Right ventricle myocardium superior (tissue), 1 donor: ENCODE measurements at places on chromosomes 7 and 10. TPM values are rescaled to one million over a fixed set of nuclear protein-coding genes. Genes with fewer than 3 reads are reported as not detected.

Gene CC2D2B
- total RNA-seq: 0.13 TPM

Gene HOXA1
- 0.13 TPM for total RNA-seq

Gene DENND2A
- 11.6 TPM for total RNA-seq

Gene CYP2C19
- 0.11 TPM for total RNA-seq

Gene LUC7L2
- total RNA-seq: 45.2 TPM

Gene TMEM178B
- 35.4 TPM for total RNA-seq

Gene GALNT17
- 72.1 TPM for total RNA-seq

Gene GDF2
- total RNA-seq: not detected

Gene CFTR
- 0.86 TPM for total RNA-seq

Gene SLC25A40
- total RNA-seq: 20.8 TPM

Gene ZNF804B
- not detected for total RNA-seq

Gene STMP1
- total RNA-seq: 25.6 TPM

GRCh38 chr10:88974012-88974411 is 16.6 kb upstream of the FAS start:
- no peak for DNase-seq

DNA sequence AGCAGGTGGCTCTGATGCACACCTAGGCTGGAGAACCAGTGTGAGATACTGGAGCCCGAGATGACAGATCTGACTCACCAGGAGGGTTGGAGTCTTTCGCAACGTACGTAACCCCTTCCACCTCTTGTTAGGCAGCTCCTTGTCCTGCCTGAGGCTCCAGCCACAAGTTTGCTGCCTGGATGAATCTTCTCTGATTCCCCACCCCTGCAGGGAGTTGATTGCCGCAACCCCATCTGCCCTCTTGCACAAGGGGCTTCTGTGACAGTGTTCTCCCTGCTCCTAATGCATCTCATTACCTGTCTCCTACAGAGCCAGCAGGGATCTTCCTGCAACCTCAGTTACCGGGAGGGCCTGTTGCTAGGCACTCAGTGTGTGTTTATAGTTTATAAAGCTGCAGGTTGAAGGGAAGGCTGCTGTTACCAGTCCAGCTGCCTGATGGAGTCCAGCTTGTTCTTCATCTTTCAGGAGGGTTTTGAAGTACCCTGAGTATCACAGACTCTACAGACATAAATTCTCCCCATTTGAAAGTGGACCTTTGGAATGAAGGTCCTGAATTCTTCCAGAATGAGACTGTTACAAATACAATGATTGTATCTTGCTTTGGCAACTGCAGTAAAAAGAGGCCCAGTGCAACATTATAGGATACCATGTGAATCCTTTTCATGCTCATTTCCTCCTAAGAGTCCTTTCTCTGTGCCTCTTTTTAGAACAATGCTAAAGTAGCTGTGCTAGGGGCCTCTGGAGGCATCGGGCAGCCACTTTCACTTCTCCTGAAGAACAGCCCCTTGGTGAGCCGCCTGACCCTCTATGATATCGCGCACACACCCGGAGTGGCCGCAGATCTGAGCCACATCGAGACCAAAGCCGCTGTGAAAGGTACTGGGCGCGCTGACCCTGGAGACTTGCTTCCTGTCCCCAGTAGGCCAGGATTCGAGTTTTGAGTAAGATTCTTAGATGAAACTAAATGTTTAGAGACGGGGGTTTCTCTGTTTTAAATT is 6.5 kb downstream of the MDH2 start:
- DNase-seq: no peak

- DNase-seq: peak; percentile 88
These were observed 32.8 kb downstream of the NOD1 start for GRCh38 chr7:30445770-30446169.

DNA sequence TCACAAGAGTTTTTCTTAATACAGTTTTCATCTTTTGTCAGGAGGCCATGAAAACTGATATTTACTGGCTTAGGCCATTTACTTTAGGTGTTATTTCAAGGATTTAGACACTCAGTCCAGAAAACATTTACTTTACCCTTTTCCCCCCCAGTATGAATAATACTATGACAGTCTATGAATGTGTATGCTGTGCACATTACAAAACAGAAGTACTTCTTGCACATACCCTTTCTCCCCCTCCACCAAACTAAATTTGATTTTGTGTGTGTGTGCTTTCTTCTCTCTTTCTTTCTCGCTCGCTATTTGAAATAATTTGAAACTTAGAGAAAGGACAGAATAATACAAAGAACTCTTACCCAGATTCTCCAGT is 41.3 kb downstream of the RBM33 start:
- DNase-seq: no peak

DNA sequence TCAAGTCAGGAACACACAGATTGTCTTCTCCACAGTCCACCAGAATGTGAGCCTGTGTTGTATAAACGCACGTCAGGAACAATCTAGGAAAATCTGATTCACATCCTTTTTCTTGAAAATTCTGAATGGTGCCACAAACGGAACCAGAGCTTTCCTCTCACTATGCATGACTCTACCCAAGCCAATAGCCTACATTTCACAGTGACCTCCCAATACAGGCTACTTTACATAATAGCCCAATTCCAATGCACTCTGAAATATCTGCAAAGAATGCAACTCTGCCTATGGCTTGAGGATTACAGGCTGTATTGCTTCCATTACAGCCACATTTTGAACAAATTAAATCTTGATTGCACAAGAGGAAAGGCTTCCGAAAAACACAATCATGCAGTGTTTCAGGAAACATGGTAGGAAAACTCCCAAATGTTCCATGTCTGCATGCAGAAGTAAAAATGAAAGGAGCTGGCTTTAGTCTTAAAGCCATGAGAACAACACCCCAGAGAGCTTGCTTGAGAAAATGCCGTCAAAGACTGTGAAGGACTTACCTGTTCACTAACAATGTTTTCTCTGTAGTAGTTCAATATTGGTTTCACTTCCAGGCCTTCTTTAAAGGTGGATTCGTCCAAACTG is 113.9 kb downstream of the ITGA8 start:
- no peak for DNase-seq

DNA sequence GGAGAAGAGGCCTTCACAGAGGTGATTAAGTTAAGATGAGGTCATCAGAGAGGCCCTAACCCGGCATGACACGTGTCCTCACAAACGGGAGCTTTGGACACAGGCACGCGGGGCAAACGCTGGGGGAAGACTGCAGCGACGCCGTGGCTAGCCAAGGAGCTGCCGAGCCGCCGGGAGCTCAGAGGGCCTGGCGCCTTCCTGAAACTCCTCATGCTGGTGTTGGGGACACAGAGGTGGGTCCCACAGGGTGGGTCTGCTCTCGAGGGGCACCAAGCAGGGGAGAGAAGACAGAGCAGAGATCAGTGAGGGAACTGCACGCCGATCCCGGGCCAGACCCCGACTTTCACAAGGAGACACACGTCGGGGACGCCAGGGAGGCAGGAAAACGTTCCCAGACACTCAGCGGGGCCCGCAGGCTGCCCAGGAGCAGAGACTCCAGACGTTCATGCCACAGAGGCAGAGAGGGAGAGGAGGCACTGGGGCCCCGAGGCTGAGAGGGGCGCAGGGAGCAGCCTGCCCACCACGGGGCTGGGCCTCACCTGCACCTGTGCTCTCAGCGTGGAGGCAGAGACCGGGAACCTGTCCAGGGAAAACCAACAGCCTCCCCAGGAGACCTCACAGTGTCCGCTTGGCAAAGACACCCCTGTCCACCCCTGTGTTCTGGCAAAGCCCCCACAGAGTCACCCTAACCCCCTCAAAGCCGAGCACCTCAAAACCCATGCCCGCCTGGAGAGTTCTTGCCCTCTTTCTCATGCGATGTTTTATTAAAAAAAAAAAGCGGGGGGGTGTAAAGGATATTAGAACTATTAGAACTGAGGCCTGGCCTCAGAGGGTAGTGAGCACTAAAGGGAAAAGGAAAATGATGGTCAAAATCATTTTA is 103.8 kb downstream of the PDGFA start:
- no peak for DNase-seq

DNA sequence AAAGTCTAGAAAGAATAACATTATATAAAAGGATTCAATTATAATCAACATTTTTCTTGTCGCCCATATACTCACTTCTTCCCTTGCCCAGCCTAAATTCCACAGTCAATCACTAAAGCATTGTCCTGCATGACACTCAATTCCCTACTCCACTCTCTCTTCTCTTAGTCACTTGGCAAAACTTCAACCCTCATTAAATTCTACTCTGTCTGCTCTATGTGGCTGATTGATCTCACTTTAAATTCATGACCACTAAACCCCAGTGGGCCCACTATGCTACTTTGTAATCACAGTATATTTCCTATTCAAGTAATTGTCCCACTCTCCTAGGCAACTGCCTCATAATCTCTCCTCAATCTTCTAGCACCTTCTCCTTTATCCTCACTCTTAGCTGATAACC is 54.1 kb downstream of the MTERF1 start:
- DNase-seq: no peak

DNA sequence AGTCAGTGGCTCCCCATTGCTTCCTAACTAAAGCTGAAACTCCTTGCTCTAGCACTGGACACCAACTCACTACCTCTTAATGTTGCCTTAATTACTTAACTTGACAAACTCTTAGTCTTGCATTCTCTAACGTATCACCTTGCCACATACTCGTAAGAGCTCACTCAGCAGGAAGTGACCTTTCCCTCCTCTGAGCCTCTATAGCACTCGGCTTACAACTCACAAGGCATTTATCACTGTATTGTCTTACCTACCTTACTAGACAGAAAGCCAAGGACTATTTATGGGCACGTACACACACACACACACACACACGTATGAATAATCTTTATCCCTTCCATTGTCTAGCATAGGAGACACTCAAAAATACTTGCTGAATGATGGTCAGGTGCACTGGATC is 21.2 kb downstream of the CEP41 start:
- no peak for DNase-seq

DNA sequence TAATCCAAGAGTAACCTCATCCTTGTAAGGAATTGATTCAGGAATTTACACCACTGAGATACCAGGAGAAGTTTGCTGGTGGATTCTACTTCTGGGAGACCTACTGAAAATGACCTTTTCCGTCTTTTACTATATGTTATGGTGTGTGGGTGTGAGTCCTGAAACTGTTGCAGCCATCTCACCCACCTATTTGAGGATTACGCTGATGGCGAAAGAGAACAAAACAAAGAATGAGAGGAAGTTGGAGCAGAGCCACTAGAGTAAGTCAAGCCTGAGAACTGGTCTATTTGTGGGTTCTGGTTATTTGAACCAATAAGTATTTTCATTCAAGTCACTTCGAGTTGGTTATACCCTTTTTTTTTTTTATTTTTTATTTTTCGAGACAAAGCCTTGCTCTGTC is 12.7 kb upstream of the ABCC2 start:
- DNase-seq: no peak

DNA sequence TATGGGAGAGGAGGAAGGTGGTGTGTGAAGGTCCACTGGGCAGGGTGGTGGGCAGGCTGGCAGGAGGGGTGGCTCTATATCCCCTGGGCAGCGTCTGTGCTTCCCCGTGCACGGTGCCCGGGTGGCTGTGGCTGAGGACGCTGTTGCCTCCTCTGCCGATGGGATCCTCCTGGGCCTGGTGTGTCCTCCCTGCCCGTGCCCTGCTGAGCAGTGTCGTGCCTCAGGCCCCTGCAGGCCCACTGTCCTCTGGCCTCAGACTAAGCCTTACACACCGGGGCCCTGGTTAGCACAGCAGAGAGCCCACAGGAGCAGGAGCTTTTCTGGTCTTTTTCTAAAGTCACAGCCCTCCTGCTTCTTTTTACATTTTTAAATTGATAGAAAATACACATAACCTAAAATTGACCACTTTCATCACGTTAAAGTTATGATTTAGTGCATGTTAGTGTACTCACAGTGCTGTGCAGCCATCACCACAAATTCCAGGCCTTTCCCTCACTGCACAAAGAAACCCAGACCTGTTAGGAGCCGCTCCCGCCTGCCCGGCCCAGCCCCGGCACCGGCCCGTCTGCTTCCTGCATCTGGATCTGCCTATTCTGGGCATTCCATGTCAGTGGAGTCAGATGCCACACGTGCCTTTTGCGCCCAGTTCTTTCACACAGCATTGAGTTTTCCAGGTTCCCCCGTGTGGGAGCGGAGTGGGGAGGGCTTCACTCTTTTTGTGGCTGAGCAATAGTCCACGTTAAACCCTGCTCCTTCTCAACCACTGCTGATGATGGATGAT is 19.4 kb downstream of the PFKFB3 start:
- no peak for DNase-seq

- no peak for DNase-seq
These were observed 23.5 kb downstream of the CPEB3 start for GRCh38 chr10:92267343-92267742.

DNA sequence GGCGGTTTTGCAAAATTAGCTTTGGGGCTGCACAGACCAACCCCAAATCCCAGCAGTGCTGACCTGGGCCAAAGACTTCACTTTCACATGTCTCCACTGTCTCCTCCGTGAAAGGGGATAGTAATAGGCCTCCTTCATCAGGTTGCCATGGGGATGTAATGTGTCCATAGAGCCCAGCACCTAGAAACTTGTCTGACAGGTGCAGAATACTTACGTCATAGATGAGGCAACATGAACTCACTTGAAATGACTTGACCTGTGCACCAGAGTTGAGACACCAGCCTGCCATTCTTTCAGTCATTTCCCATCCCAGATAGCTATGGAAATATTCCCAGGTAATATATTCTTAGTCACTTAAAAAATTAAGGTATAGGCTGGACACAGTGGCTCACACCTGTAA is 94.2 kb downstream of the INSYN2A start:
- no peak for DNase-seq

GRCh38 chr7:3215624-3216585 is 85.1 kb upstream of the SDK1 start:
- DNase-seq: no peak

DNA sequence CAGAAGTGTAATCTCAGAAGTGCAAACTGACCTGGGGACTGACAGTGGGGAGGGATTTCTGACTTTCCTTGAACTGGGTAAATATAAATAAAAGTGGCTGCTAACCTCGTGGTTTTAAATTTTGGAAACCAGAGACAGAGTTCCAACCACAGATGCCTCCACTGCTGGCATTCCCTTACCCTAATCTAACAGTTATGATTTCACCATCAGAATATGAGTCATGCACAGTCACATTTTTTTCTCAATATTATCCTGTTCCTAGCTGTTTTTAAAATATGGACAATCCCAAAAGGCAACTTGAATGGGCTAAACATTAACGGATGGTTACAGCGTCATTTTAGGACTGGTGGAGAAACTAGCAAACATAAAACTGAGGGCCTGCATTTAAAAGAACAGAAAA is 264.3 kb upstream of the INHBA start:
- DNase-seq: no peak

- no peak for DNase-seq
These were observed 4.1 kb downstream of the LBX1 start for GRCh38 chr10:101224910-101225823.

DNA sequence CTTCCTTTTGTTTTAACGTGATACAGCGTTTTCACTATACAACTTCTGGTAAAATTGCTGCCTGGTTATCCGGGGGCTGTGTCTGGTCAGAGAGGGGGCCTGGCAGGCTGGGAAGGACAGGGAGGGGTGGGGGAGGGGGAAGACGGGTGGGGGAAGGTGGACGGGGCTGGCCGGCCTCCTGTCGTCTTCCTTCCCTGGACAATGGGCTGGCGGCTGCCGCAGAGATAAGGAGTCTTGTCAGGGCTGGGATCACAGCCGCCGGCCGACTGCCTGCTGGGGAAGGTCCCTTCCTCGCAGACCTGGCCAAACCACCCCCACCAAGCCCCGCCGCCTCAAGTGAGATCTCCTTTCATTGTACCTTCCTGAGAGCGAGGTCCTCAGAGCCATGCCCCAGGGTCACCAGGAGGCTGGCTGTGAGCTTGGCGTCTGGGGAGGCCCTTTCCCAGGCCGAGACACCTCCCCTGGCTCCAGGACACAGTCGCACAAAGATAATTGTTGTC is 151.2 kb upstream of the TNRC18 start:
- peak; percentile 77 for DNase-seq
